ENCODE measurements at places on chromosomes 4 and X.
A peak's percentile ranks its signal among the peaks of the same experiment; 100 is the strongest.

DNA sequence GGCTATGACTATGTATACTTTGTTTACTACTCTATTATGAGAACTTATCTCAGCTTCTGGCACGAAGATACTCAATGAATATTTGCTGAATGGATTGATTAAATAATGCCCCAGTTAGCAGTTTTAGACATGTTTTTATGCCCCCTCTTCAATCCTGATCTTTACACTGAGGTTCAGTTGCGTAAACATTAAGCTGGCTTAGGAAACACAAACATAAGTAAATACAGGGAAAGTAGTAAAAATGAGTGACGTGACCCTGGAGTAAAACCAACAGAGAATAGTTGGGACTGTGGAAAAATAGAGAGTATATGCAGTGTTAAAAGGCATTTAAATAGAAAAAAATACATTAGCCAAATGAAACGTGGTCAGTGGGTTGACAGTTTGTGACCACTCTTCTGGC lies 387.0 kb upstream of the ACTRT1 start:
- DNase-seq, result no peak

- peak; percentile 97 for DNase-seq
Measured at GRCh38 chr4:48203819-48204218, 65.8 kb downstream of the TEC start.

- no peak for DNase-seq
Measured at GRCh38 chr4:120007191-120007871, 59.3 kb downstream of the MAD2L1 start.

- DNase-seq, result no peak
Measured at GRCh38 chrX:49276671-49277534, 7.3 kb downstream of the PPP1R3F start.

DNA sequence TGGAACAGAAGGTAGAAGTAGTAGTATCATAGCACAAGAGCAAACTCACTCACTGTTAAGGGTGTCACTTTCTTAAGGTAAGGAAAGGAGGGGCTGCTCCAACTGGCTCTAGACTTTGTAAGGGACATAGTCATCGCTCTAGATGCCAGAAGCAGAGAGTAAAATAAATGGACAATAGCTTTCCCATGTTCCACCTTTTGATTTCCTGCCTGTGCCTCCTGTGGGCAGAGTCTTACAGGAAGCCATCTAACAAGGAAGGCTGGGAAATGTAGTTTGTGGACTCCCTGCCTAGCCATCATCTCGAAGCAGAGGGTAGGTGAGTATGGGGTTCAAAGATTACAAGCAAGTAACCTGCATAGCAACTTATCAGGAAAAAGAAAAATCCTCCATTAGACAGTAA lies 1.7 kb upstream of the METTL14 start:
- DNase-seq, result no peak
